ENCODE measurements at places on chromosomes 11 and 22.

- no peak for DNase-seq
Measured at GRCh38 chr11:82703796-82704195, 29.9 kb downstream of the FAM181B start.

- no peak for DNase-seq
Measured at GRCh38 chr11:86810288-86810687, 9.9 kb downstream of the PRSS23 start.

- no peak for DNase-seq
Measured at GRCh38 chr11:41328324-41328723, 131.1 kb downstream of the LRRC4C start.

DNA sequence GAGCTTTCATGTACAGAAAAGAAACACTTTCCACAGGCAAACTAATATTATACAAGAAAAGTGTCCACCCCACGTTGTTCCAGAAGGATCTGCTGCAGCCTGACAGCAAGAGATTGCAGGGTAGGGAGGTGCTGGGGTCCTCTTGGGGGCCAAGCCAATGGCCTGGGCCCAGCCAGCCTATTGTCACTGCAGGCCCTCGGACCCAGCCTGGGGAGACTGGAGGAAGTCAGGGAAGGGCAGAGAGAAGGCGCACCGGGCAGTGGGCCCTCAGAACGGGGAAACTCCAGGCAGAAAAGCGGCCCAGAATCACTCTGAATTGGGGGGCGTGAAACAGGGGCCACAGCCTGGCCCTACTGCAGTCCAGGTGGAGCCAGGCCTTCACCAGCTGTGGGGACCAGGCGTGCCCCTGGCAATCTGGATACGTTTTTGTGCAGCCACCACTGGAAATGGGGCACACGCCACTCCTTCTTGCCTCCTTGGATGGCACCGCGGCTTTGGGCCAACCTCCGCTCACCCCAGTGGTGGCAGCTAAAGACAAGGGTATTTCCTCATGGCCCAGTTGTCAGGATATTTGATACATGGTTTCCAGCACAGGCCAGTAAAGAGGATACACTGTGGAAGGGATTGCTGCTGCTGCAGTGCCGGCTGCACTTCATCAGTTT lies 3.9 kb upstream of the NAP1L4 start:
- no peak for DNase-seq

DNA sequence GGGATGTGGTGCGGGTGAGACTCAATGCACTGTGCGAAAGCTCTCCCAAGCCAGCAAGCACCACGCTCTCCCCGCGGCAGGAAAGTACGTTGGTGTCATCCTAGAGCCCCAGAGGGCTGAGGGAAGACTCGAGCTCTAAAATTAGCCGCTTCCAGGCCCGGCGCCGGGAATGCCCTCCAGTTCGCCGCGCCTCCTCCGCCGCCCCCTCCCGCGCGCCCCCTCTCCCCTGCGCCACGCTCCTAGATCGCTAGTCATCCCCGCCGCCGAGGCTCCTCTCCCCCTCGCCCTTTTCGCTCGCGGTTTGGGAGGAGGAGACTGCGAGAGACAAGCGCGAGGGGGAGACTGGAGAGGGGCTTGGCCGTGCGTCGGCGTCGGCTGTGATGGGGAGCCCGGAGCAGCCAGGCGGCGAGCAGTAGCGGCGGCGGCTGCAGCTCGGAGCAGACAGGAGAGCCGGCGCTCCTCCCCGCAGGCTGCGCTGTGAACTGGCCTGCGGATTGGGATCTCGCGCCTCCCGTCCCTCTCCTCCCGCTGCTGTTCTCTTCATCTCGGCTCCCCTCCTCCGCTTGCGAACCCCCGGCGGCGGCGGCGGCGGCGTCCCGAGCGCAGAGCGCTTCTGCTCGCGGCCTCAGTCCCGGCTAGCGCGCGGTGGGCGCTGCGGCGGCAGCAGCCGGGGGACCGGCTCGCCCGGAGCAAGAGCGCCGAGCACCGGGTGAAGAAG lies at the start of gene FAT3:
Gene FAT3, plus strand, starts transcription at position 412 of the 718 bp plus-strand sequence. CDS start 127,295 bp downstream, outside the sequence.
- DNase-seq, result no peak

GRCh38 chr11:128574576-128575011 lies 12.8 kb downstream of the ETS1 start:
- DNase-seq, result no peak

GRCh38 chr22:49847751-49848689 lies 5.6 kb upstream of the ZBED4 start:
- no peak for DNase-seq

DNA sequence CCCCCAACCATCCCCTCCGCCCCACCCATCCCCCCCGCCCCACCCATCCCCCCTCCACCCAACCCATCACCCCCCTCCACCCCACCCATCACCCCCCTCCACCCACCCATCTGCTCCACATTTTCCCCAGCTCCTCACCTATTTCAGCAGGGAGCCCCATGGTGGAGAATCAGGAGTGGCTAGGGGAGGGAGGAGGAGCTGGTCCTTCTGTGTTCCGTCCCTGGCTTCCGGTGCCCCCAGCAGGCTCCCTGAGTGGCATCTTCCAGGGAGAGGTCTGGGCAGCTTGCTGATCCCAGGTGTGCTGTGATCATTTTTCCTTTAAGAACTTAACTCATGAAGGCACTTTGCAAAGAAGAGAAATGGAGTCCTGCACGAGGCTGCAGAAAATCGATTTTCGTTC lies 365.8 kb downstream of the TBC1D22A start:
- no peak for DNase-seq

GRCh38 chr11:20026629-20027555 lies 133.4 kb downstream of the DBX1 start:
- DNase-seq, result no peak

- DNase-seq, result no peak
Measured at GRCh38 chr11:78841456-78842060, 266.9 kb upstream of the NARS2 start.

- DNase-seq, result no peak
Measured at GRCh38 chr22:49497266-49497665, 330.4 kb downstream of the BRD1 start.

DNA sequence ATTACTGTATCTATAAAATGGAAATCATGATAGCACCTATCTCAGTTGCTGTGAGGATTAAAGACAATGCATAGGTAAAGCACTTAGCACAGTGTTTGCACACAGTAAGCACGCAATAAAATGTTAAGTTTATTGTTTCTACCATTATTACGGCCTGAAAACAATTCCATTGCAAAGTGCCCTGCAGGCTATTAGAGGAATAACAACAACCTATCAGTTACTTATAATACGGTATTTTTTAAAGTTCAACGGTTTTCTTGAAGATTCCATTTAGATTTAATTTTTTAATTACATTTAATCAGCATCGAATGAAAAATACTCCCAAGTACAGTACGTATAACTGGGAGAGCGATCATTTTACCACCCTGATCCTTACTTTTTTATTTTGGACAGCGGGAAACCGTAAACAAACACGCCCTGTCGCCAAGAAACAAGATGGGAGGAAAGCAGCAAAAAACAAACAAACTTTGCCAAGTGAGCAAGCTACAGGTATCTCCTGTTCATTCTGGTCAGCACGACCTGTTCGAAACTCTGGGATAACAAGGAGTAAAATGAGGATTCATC lies 893 bp downstream of the SLC36A4 start:
- DNase-seq, result peak; percentile 2

DNA sequence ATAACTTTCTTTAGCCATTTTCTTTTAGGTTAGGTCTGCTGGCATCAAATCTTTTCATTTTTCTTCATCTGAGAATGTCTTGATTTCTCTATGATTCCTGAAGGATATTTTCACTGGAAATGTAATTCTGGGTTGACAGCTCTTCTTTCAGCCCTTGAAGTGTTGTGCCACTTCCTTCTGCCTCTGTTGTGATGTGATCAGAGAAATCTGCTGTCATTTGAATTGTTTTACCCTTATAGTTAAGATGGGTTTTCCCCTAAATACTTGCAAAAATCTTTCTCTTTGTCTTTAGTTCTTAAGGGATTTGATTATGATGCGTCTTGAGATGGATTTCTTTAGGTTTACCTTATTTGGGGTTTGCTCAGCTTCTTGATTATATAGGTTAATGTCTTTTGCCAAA lies 23.0 kb downstream of the USP47 start:
- DNase-seq, result no peak

GRCh38 chr11:70173018-70173417 lies 30.1 kb upstream of the FADD start:
- no peak for DNase-seq

GRCh38 chr22:20298803-20299745 lies 20.8 kb downstream of the DGCR6L start:
- DNase-seq, result peak; percentile 91

DNA sequence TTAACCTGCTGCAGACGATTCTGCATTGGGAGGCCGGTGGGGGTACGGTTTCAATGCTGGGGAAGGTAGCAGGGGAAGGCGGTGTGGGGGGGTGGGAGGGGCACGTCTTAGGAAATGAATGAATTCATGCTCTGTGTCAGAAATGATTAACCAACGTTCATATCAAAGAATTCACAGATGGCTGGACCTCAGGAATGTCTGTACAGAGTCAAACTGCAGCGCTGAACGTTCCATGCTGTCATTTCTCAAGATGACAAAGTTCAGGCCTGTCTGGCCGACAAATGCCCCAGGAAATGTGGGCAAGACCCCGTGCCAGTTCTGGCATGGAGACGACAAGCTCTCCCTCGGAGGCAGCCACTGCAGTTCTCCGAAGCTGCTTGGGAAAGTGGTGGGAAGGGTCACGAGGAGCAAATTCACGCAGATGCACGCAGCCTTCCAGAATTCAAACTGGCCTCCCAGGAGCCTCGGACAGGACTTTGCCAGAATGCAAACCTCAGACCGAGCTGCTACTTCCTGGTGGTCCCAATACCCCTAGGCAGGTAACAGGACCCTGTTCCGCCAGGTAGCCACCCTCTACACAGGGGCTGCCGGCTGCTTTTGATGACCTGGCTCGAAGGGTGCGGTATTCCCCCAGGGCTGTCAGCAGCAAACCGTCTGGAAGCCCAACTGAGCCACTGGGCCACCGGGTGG lies 81.5 kb downstream of the TRMU start:
- DNase-seq, result no peak

DNA sequence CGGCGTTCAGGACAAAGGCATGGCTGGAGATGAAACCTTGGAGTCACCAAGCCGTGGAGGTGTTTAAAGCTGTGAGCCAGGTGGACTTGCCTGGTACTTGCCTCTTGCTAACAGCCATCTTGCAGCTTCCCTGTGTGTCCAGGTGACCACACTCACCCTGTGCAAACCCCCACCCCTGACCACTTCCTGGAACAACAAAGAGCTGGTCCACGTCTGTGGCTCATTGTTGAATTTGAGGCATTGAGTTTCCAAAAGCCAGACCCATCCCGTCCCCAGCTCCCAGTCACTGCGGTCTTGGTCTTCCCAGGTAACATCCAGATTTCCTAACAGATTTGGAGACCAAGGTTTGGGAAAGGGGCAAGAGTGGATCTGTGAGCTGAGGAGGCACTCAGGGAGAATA lies 18.5 kb downstream of the DHCR7 start:
- DNase-seq, result no peak

DNA sequence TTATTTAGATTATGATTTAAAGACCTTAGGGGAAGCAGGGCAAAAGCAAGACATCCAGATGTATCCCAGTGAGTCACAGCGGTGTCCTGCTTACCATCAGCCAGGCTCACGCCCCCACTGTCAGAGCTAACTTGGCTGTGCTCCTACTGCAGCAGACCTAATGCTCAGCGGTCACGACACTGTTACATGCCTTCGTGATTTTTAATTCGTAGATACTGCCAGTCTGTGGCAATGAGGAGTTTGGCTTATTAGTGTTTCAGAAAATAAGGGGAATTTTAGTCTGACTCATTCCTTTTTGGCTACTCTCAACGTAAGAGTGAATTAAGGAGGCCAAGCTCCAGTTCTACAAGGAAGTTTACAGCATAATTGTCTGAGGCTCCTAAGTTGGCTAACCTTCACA lies 22.7 kb downstream of the EFCAB6 start:
- no peak for DNase-seq

DNA sequence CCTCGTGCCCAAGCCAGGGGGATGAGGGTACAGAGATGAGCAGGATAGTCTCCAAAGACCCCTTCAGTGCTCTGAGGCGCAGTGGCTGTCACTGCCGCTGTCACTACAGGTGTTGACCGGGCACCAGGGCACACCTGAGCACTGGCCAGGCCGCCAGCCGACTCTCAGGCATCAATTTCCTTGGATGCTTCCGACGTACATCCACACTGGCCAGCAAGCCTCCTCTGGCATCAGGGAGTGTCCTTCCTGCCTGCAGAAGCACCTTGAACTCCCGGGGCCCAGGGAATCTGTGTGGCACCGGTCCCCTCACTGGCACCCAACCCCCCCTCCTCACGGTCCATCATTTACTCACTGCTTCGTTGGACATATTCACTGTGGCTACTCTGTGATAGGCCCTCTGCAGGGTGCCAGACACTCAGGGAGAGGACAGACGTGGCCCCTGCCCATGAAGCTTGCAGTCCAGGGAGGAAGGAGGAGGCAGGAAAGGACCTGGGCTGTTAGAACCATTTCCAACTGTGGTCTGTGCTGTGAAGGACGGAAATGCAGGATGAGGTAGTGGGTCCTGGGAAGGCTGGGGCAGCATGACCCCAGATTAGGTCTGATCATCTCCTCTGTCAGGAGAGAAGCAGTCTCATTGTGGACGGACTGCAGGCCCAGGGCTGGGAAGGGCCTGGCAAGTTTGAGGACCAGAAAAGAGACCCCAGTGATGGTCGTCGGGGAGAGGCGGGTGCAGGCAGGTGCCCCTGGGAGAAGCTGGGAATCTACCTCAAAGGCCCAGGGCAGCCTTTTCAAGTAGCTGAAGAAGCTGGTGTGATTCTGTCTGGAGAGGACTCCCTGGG lies 46.3 kb upstream of the ANO1 start:
- no peak for DNase-seq

DNA sequence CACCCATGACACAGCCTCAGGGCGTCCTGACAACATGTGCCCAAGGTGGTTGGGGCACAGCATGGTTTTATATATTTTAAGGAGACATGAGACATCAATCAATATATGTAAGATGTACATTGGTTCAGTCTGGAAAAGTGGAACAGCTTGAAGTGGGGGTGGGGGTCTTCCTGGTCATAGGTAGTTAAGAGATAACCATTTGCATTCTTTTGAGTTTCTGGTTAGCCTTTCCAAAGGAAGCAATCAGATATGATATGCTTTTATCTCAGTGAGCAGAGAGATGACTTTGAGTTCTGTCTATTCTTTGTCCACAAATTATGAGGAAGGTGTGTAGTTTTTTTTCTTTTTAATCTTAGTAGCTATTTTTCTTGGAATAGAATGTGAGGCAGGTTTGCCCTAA lies 10.1 kb upstream of the ANAPC15 start:
- no peak for DNase-seq

GRCh38 chr11:109454857-109455256 lies 32.9 kb downstream of the C11orf87 start:
- DNase-seq, result no peak

GRCh38 chr22:45166932-45167331 lies 3.2 kb downstream of the NUP50 start:
- DNase-seq, result no peak

DNA sequence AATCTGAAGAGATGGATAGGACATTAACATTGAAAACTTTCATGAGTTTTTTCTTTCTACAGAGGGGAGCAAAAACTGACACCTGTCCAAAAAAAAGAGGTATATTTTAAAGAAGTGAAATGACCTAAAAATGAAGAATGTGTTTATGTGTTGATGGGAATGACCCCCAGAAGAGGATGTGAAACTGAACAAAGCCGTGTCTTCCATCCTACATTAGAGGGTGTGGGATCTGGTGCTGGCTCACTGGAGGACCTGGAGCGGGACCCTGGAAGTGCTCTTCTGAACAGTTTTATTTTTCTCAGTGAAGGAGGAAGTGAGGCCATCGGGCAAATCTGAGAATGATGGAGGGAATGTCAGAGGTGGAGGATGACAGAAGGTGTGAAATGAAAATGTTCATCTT lies 470.1 kb downstream of the NTM start:
- no peak for DNase-seq
